ENCODE measurements at places on chromosomes 2 and 18.

DNA sequence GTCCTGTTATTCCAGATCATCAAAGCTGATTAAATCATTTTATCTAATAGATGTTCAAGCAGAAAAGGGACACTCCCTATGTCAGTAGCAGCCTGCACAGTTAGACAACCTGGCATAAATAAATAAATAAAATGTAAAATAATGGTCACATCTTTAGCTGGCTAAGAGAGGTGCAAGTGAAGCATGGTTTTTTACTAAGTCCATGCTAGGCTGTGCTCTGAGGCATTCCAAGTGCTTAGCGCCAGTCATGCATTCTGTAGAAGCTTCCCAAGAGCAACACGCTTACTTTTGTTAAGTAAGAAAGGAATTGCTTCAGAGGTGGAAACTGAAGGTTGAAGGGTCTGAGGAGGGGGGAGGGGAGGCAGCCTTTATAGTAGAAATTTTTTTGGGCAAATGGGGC lies 351.2 kb downstream of the CDH2 start:
- DNase-seq, result no peak

DNA sequence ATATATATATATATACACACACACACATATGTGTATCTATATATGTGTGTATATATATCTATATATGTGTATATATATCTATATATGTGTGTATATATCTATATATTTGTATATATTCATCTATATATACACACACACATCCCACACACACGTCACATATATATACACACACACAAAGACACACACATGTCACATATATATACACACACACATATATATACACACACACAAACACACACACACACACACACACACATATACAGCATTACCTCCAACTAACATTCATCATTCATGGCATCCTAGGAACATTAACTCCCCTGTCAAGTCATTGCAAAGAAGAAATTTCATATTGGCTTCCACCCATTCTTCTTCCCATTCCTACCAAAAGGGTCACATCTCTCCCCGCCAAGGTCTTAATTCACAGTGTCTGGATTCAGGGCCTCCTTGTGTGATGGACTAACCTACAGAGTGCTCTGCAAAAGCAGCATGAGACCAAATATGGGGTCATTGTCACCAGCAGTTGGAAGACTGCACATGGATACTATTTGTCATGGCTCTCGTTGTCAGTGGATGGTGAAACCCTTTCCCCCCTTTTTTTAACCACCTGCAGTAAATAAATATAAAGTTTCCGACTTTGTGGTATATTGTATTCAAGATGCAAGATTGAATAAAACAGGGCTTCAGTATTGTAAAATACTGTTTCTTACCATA lies 67.0 kb downstream of the IRS1 start:
- DNase-seq, result no peak

DNA sequence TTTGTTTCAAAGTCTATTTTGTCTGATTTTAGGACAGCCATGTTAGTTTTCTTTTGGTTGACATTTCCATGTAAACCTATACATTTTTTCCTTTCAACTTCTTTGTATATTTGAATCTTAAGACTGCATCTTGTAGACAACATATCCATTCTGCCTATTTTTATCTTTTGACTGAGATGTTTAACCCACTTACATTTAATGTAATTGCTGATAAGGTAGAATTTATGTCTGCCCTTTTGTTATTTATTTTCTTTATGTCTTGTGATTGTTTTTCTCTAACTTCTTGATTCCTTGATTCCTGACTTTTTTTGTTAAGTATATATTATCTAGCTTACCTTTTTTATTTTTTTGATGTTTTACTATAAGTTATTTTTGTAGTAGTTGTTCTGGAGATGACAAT lies 542.5 kb downstream of the SUCLG1 start:
- DNase-seq, result no peak

- no peak for DNase-seq
Measured at GRCh38 chr2:231935207-231935524, 9.0 kb upstream of the NPPC start.
